Activated CD8-positive, alpha-beta memory T cell treated with anti-CD3 and anti-CD28 coated beads for 48 hours (primary cell): ENCODE measurements at places on chromosomes 1 and 21.

DNA sequence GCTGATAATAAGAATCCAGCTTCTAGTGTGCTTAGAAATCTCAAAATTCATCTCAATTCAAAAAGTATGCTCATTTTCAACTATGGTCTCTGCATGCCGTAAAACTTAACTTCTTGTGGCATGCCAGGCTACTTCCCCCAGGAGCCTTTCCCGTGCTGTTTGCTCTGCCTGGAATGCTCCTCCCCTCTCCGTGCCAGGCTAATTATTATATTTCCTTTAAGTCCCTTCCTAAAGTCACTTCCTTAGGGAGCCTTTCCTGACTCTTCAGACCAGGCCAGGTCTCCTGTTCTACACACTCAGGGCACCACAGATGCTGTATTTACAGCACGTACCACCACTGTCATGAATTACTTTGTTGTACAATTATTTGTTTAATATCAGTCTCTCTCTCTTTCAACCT, 67.1 kb upstream of the PPP2R5A start:
- no peak for DNase-seq

- DNase-seq = no peak
Measured at GRCh38 chr1:241821363-241821762, 26.6 kb upstream of the EXO1 start.

GRCh38 chr1:24136956-24137539, 5.9 kb downstream of the IL22RA1 start:
- no peak for DNase-seq

GRCh38 chr1:184836934-184837895, 82.6 kb upstream of the EDEM3 start:
- no peak for DNase-seq

GRCh38 chr21:24280596-24280995, 1326.7 kb downstream of the MRPL39 start:
- DNase-seq = no peak

- DNase-seq = no peak
Measured at GRCh38 chr21:22164912-22165311, 1166.7 kb downstream of the NCAM2 start.
